BJ (cell line): ENCODE measurements at places on chromosomes 16 and 17. TPM values are rescaled to one million over a fixed set of nuclear protein-coding genes. Genes with fewer than 3 reads are reported as not detected.

DNA sequence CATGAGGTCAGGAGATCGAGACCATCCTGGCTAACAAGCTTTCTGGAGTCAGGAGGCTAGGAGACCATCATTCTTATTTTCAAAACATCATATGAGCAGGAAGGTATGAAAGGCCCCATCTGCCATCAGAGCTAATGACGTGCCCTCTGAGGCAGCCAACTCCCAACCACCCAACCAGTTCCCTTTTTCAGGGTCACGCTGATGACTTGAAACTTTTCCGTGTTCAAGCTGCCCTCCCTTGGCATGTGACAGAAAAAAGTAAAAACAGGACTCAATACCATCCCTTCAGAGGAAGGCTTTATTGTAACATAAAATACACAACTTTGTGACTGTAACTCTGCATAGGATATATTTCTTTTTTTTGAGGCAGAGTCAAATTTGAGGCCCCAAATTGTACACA, 4.6 kb upstream of the GHDC start:
- no peak for DNase-seq

- DNase-seq: no peak
Observed at GRCh38 chr16:27847030-27847550, 216.4 kb downstream of the GSG1L start.

The WFDC1 gene
- polyA plus RNA-seq: 62.1 and 85.8 TPM in 2 replicates

DNA sequence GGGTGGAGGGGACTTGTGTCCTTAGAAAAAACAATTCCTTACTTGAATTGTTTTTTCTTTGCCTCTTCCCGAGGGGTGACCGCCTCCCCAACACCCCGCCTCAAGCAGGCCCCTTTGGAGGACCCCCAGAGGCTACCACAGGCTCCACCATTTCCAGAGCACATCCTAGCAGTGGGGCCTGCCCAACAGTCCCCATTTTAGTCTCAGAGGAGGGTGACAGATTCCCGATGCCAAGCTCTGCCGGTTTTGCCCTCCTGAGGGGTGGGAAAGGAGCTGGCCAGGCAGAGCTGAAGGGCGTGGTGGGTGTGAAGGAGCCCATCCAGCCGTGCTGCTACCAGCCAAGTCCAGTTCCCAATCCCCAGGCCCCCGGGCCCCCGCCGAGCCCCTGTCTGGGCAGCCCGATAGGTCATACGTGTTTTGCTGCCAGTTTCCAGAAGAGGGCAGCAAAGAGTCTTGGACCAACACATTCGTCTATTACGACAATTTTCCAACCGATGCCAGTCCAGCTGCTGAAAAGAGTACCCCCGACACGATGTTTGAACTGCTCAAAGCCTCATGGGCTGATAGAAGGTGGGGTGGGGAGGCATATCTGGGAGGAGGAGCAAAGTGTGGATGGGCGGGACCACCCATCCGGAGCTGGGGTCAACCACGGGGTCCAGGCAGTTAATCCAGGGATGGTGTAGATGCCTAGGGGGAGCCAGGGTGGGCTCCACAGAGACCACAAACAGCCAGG, 18.8 kb upstream of the GAA start:
- DNase-seq: no peak

The TBX2 gene
- polyA plus RNA-seq: 4.3 and 7.8 TPM in 2 replicates

DNA sequence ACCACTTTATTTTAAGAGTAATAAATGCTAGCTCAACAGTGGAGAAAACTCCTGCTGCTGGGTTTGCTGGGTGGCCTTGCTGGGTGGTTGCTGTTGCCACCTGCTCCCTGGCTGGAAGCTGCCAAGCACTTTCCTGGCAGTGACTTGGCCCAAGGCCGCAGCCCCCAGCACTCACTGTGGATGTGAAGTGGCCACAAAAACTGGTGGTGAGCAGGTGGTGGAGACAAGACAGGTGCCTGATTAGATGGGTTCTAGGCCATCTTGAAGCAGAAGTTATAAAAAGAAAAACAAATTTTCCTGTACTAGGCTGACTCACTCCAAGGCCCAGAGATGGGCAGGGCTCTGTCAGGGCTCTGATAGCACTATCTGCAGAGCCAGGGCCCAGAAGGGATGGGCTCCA, 224.7 kb upstream of the NLRP1 start:
- DNase-seq: no peak

DNA sequence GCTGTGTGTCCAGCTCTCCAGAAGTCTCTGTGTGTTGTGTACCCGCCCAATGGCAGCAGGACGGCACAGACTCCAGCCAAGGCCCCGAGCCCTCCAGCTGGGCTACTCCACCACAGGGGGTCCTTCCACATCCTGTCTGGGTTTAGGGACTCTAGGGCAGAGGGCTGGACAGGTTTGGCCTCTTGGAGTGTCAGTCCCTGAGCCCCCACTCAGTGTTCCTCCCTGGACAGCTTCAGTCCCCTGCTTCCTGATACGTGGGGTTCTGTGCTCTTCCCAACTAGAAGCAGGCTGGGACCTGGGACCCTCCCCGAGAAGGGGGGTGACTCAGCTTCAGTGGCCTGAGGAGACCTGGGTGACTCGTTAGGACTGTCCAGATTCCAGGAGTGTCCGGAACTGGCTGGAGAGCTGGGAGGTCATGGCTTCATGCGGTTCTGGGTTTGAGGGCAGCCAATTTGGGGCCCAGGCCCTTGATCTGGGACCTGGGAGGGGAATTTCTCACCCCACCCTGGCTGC, 4.2 kb downstream of the CDK3 start:
- no peak for DNase-seq

DNA sequence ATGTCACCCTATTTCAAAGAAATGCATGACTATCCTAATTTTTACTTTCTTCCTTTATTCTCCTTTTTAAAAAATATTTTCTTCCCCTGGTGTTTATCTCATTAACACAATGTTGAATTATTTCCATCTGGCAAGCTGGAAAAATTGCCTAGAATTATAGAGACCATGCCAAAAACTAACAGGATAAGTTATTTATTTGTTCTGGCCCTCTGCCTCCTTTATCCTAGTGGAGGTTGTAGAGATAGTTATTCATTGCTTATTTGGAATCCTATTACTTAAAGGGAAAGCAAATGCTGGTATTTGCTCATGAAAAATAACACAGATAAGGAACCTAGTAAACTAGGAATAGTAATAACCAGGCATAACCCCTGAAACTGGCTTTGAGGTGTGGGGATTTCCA, 684.9 kb upstream of the KIF2B start:
- DNase-seq: no peak

DNA sequence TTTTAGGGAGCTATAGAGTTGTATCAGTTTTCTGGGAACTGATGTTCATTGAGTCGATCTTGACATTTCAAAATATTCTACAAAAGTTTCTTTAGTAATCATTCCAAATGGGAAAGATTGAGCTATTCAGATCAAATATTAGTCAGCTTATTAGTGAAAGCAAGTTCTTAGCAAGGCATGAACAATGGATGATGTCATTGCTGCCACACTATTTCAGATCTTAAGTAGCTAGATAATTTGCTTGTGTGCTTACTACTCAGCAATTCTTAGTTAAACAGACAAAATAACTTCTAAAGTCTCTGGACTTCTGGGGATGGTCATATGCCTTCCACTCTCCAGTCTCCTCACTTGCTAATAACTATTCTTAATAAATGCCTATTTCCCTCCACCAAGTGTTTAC, 69.0 kb upstream of the CDH8 start:
- DNase-seq: no peak

The MAPT gene
- 0.16 and 0.23 TPM in 2 replicates for polyA plus RNA-seq

- DNase-seq: no peak
Observed at GRCh38 chr17:57914273-57915142, 40.7 kb downstream of the CUEDC1 start.

DNA sequence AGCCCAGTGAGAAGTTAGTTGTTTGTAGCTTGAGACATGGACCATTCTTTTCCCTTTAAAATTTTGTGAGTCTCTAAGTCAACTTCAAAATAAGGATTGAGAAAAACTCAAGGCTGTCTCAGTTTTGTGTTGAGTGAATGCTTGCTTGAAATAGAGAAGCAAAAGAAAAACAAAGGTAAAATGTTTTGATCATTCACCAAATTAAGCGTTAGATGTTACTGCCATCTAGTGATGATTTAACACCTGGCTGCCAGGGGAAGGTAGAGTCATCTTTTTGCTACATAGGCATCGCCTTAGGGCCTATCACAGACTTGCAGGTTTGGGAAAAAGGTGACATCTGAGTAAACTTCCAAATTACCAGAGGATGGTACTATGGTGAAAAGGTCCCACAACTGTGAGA, 74.4 kb downstream of the PCTP start:
- no peak for DNase-seq

- DNase-seq: no peak
Observed at GRCh38 chr16:59090541-59090940, 356.4 kb upstream of the GOT2 start.

GRCh38 chr17:55177159-55177854, 87.5 kb upstream of the HLF start:
- DNase-seq: no peak

- no peak for DNase-seq
Observed at GRCh38 chr16:3171181-3171854, 16.7 kb upstream of the OR1F1 start.

The ACSM2A gene
- not detected in 2 replicates for polyA plus RNA-seq

The EPN3 gene
- not detected in 2 replicates for polyA plus RNA-seq

The TP53TG3 gene
- polyA plus RNA-seq: not detected in 2 replicates

- no peak for DNase-seq
Observed at GRCh38 chr16:78879011-78879410, 721.5 kb downstream of the MAF start.

GRCh38 chr16:27539120-27539519, 10.6 kb downstream of the GTF3C1 start:
- no peak for DNase-seq

The CCDC78 gene
- 0.77 and 2.4 TPM in 2 replicates for polyA plus RNA-seq

The POLR2A gene
- 21.5 and 27.7 TPM in 2 replicates for polyA plus RNA-seq

The DNAJC7 gene
- 41.1 and 46.9 TPM in 2 replicates for polyA plus RNA-seq

The LGALS9 gene
- 0.94 and 2.4 TPM in 2 replicates for polyA plus RNA-seq

The PSMC3IP gene
- 3.4 and 5.8 TPM in 2 replicates for polyA plus RNA-seq

DNA sequence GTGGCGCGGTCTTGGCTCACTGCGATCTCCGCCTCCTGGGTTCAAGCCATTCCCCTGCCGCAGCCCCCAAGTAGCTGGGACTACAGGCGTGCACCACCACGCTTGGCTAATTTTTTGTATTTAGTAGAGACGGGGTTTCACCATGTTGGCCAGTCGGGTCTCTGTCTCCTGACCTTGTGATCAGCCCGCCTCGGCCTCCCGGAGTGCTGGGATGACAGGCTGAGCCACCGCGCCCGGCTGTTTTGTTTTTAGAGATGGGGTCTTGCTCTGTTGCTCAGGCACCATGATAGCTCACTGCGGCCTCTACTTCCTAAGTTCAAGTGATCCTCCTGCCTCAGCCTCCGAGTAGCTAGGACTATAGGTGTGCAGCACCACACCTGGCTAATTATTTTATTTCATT, 27.2 kb downstream of the ZNF750 start:
- no peak for DNase-seq

The ZNF624 gene
- 0.90 and 2.0 TPM in 2 replicates for polyA plus RNA-seq

The SLC38A10 gene
- 34.6 and 55.4 TPM in 2 replicates for polyA plus RNA-seq

DNA sequence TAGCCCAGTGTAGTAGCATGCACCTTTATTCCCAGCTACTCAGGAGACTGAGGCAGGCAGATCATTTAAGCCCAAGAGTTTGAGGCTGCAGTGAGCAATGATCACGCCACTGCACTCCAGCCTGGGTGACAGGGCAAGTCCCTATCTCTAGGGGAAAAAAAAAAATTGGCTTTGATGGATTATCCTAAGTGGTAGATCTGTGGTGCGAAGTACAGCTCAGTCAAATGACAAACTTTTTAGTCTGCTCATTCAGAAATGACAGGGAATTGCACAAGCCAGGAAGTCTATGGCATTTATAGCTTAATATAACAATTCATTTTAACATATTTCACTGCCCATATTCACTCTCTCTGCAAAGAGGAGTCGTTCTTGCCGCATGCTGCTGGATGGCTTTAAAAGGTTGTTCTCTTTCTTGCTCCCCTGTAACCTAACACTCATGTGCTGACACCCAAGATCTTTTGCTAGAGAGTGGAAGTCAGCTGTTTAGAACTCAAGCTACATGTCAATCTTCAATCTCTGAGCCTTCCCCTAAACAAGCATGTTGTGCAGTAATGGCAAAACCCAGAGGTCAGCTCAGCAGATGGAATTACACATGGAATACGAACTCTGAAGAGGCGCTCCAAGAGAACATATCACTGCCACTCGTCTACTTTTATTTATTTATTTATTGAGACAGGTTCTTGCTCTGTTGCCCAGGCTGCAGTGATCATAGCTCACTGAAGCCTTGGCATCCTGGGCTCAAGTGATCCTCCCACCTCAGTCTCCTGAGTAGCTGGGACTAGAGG, 32.8 kb downstream of the RNF157 start:
- DNase-seq: no peak

The ANKS4B gene
- not detected in 2 replicates for polyA plus RNA-seq

- no peak for DNase-seq
Observed at GRCh38 chr16:64419832-64420231, 702.0 kb downstream of the CDH11 start.

DNA sequence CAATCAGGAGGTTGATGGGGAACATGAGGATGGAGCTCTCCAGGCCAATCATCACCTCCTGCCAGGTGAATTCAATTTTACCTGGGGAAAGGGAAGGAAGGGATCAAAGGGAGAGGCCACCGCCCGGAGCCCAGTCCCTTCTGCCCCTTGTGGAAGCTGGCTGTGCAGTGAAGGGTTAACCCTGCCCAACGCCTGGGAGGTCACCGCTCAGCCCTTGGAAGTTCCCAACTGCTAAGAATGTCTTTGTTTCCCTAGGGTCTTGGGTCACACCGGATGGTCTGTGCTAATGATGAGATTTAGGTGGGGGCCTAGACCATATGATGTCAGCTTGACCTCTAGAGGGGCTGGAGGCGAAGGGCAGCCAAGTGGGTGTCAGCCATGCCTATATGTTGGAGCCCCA, 52.1 kb upstream of the GCSH start:
- DNase-seq: no peak

GRCh38 chr17:65531256-65532100, 30.0 kb downstream of the AXIN2 start:
- DNase-seq: no peak

DNA sequence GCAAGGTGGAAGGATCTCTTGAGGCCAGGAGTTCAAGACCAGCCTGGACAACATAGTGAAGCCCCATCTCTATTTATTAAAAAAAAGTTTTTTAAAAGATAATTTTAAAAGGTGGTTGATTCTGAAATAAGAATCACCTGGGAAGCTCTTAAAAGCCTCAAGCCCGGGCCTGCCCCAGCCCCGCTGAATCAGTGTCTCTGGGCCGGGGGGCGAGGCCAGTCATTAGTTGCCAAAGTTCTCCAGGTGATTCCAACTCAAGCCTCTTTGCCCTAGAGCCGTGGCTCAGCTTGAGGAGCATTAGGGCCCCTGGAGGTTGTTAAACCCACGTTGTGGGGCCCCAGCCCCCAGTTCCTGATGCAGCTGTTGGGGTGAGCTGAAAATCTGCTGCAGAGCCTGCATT, 24.6 kb downstream of the JPH3 start:
- DNase-seq: no peak

- DNase-seq: no peak
Observed at GRCh38 chr17:50468304-50469207, at the start of gene CHAD. Gene CHAD, minus strand, starts transcription at chr17:50468880. Its CDS starts 67 bp downstream, at chr17:50468813.

DNA sequence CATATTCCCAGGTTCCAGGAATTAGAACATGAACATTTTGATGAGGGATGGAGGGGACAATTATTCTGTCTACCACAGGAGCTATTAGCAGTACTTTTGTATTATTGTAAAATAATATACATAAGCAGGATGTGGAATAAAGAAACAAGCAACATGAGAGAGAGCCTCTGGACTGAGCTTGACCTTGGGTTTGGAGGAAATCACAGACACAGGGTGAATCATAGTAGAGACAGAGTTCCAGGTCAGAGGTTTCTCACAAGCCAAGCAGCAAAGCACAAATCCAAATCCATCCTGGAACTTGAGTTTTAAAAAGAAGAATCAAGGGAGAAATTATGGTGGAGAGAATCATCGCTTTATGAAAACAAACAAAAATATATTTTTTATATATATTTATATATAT, 5.1 kb downstream of the KRT31 start:
- no peak for DNase-seq
